ENCODE measurements at places on chromosomes 12 and 14.

DNA sequence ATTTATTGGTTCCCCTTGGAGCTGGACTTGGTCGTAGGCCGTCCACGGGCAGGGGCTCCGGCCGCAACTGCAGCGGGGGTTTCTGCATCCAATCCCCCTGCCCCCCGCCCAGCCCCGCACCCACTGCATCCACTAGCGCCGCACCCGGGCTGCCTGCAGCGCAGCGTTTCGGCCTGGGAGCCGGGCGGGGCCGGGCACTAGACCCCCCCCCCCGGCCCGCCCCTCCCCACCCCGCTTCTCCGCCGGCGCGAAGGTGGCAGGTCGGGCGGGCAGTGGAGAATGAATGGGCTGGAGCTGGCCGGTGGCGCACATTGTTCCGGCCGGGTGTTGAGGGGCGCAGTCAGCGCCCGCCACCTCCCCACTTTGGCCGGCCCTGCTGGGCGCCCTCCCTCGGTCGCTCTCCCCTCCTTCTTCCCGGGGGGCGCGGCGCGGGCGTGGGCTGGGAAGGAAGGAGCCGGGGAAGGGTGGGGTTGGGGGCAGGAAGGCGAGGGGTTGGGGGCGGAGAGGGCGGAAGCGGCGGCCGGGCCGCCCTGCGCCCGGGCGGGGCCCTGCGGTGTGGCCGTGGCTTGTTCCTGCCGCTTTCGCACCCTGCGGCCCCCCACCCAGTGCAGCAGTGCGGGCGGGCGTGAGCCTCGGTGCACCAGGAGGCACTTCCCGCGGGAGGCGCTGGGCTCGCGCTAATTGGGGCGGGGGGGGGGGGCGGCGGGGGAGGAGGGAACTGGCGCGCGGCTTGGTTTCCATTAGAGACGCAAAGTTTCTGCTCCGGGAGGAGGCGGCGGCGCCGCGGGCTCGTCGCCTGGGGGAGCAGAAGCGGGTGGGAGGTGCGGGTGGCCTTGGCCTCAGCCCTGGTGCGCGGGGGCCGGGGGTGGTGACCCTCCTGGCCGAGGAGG is 841 bp downstream of the CALM1 start:
- peak; percentile 31 for DNase-seq

- no peak for DNase-seq
Measured at GRCh38 chr14:28161040-28161439, 605.5 kb upstream of the FOXG1 start.

GRCh38 chr12:93379326-93379980 is 1.7 kb downstream of the NUDT4 start:
- peak; percentile 29 for DNase-seq

- no peak for DNase-seq
Measured at GRCh38 chr14:104707608-104708595, 16.1 kb upstream of the ADSS1 start.

- no peak for DNase-seq
Measured at GRCh38 chr12:69102856-69103255, 136.5 kb upstream of the CPSF6 start.

GRCh38 chr12:68804657-68805591 is 3.1 kb upstream of the MDM2 start:
- no peak for DNase-seq

- DNase-seq = peak; percentile 2
Measured at GRCh38 chr12:117836999-117837736, 131.6 kb downstream of the KSR2 start.

DNA sequence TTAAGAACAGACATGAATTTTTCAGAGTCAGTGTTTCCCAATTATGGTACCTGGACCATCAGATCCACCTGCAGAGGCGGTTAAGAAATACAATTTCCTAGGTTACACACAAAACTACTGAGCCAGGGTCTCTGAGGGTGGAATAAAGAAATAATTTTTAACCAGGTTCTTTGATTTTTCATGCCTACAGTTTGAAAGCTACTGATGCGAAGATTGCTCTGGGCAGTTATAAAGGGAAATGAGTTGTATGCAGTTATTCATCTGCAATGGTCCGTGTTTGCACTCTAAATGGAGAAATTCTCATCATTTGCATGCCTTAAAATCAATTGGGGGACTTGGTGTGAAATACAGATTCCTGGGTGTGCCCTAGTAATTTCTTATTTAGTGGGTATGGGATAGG is 89.7 kb downstream of the ERGIC2 start:
- no peak for DNase-seq

Measured in T-helper 2 cell (primary cell).